A549 treated with dexamethasone at 1 μM for 4 hours (cell line): ENCODE measurements at places on chromosomes 12 and 14. TPM values are rescaled to one million over a fixed set of nuclear protein-coding genes. Genes with fewer than 3 reads are reported as not detected.

CDCA3 gene
- total RNA-seq: 66.7 to 77.6 TPM (median 68.2 TPM) in 5 replicates

MYF6 gene
- total RNA-seq: not detected in 5 replicates

SLCO1C1 gene
- total RNA-seq: not detected in 5 replicates

DCTN2 gene
- total RNA-seq: 135 to 153 TPM (median 150 TPM) in 5 replicates

KRT7 gene
- total RNA-seq: 4,985 to 6,528 TPM (median 5,990 TPM) in 5 replicates
